ENCODE measurements at places on chromosomes 16 and 17.

DNA sequence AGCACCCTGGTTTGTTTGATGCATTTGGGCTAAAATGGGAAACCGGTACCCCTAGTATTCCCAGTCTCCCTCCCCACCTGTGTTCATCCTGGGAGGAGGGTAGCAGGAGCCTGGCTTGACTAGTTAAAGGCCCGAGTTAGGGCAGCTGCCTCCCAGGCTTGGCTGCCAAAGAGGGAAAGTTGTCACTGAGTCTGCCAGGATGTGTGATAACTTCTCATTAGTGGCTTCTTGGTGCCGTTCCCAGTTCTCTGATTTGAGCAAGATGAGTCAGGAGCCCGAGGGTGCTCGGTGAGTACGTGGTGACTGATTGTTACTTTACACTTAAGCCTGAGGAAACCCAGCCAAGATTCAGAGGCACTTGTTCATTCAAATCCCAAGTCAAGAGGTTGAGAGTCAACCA is 2.5 kb downstream of the KRT32 start:
- DNase-seq = no peak

- DNase-seq = no peak
Measured at GRCh38 chr17:45293413-45294211, 23.2 kb downstream of the MAP3K14 start.

GRCh38 chr17:48841395-48841831 is 10.6 kb downstream of the CALCOCO2 start:
- peak; percentile 37 for DNase-seq

- no peak for DNase-seq
Measured at GRCh38 chr17:58005031-58005727, 1.9 kb downstream of the SRSF1 start.

GRCh38 chr16:29877266-29877961 is 14.4 kb upstream of the CDIPT start:
- DNase-seq = no peak

GRCh38 chr16:54932737-54933254 is 2.1 kb downstream of the IRX5 start:
- DNase-seq = no peak

- peak; percentile 30 for DNase-seq
Measured at GRCh38 chr17:9729034-9729650, 62.2 kb downstream of the DHRS7C start.

DNA sequence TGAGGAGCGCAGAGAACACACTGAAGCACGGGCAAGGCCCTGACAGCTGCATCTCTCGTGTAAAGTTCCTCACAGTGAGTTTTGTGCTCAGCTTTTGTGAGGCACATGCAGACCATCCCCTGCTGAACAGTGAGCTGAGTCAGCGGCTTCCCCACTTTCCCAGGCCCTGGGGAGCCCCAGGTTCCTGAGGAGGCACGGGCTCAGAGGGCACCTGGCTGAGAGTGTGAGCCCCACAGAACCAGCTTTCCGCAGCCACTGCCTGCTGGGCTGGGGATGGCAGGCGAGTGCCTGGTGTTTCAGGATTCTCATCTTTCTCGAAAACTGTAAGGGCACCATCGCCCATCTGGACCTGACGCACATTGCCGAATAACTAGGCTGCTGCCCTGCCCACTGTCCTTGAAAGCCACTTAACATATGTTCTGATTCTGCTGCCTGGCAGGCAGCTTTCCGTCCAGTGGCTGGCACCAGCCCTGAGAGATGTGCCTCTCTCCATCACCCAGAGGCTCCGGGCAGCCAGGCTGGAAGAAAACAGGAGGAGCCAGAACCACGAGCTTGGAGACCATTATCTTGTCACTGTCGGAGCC is 266.7 kb upstream of the FOXF1 start:
- no peak for DNase-seq

GRCh38 chr16:2964475-2965336 is 631 bp downstream of the KREMEN2 start:
- no peak for DNase-seq

- no peak for DNase-seq
Measured at GRCh38 chr16:80341263-80341662, 199.5 kb upstream of the DYNLRB2 start.

- no peak for DNase-seq
Measured at GRCh38 chr17:71488851-71489250, 632.0 kb upstream of the SOX9 start.

Measured in GM18507 (cell line).